Posterior vena cava (tissue), 2 donors: ENCODE measurements at places on chromosomes 2 and 18.

DNA sequence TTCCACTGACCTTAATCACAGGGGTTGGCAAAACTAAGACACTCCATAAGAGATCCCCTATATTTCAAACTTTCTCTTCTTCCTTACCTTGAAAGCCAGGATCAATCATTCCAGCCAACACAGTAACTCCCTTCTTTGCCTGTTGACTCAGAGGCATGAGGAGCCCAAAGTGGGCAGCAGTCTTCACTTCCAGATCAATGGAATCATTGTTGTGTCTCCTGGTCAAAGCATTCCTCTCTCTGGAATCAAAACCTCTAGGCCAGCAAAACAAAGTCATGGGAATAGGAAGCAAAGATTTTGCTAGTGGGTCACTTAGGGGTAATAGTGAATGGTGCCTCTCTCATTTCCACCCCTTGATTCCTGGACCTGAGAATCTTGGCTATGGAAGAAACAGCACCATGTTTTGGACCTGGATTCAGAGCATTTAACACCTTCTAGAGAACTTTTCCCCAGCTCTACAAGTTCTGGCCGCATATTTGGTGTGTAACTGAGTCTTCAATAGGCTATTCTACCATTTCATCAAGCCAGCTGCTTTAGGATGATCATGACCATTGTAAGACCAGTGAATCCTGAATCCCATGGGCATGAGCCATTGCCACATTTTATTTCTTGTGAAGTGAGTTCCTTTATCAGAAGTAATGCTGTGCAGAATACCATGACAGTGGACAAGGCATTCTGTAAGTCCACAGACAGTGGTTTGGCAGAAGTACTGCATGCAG is 65.7 kb upstream of the SERPINE2 start:
- no peak for DNase-seq

DNA sequence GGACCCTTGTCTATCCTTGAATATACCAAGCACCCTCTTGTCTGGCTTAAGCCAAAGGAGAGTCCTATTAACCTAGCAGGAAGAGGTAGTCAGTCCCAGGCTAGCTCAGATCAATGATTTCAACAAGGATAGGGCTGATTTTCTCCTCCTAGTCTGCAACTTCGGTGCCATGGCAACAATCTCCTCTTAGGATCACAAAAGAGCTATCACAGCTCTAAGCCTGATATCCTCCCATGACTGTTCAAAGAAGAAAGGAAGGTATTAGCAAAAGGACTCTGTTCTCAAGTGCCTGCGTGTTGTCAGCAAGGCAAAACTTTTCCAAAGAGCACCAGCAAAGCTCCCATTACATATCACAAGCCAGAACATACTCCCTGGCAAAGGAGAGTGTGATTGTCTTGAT is 58.7 kb upstream of the DDX18 start:
- no peak for DNase-seq

GRCh38 chr2:191479680-191480023 is 198.3 kb upstream of the NABP1 start:
- DNase-seq, result no peak

DNA sequence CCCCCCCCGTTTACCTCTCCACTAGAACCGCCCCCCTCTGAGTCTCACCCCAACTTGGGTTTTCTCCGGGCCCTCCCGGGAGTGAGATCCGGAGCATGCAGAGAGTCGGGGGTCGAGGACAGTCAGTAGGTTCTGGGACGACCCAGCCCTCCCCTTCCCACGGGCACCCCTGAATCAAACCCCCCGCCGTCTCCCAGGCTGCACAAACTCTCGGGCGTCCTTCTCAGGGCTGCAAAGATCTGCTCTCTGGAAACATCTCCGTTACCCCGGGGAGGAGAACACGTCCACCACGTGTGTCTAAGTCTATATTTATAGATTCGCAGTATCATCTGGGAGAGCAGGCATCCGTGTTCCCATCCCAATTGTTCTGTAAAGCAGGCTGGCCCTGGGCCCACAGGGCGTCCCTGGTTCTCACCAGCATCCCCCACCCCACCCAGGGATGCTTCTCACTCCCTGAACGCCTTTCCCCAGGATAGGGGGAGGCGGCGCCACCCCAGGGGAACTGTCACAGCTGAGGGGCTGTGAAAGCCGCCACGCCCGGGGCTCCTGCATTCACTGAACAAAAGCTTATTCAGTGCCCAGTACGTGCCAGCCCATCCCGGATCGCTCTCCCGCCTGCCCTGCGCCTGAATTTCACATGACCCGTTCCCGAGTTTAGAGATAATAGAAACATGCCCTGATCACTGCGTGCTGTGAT is 765 bp upstream of the DIPK1C start:
- DNase-seq, result no peak

DNA sequence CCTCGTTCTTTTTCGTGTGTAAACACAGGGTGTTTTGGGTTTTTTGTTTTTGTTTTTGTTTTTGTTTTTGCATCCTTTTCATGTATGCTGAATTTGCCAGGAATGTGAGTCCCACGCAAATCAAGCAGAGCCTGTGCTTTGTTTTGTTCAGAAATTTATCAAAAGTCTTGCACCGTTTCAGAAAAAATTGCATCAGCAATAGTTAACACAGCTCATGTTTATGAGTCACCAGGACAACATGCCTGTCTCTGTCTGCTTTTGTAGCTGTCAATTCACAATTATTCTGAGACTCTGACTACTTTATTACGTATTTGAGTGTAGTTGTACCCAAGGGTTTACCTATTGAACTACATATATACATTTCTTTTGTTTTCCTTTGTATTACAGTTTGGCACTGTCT is 38.3 kb downstream of the MRPL44 start:
- DNase-seq, result no peak

DNA sequence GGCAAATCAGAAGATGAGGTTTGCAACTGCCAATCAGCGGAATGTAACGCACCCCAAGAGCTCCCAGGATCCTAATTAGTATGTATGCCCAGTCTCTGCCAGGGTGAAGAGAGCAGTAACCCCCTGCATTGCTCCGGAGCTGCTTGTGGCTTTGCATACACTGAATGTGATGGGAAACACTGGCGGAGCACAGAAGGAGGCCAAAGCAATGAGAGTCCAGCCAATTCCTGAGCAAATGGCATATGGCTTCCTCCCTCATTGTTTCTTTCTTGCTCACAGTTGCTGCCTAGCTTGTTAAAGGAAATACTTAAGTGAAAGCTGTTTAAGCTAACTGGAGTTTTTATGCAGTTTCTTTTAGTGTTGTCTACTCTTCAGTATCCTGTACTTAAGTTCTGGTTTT is 343.5 kb upstream of the NT5C1B start:
- DNase-seq, result no peak

DNA sequence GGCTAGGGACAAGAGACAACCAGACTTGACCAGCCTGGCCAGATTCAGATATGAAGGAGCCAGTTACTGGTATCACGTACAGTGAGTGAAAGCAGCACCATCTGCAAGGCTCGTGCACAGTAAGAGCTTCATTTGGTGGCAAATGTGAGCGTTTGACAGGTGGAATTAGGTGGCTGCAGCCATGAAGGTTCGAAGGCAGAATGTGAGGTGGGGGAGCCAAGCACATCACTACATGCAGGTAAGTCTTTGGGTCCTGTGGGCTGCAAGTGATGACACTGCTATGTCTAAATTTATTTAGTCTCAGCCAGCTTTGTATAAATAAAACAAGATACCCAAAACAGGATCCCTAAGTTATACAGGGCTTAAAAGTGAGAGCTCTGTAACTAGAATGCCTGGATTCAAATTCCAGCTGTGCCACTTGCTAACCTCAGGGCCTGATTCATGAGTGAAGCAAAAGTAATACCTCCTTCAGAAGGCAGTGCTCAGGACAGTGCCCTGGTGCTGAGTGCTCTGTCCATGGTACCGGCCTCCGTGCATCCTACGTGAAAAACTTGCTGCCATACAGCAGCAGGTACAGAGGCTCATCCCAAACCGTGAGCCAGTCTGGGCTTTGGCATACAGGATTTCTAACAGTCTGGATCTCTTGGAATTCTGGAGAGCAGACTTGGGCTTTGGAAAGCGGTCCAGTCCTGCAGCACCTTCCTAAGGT is 18.6 kb downstream of the DDX18 start:
- no peak for DNase-seq
